Ovary (tissue), 10 donors: ENCODE measurements at places on chromosomes 2 and 18. TPM values are rescaled to one million over a fixed set of nuclear protein-coding genes. Genes with fewer than 3 reads are reported as not detected.

GRCh38 chr2:225041851-225042799 lies at the start of gene DOCK10:
Gene DOCK10 (minus strand): TSS chr2:225042468. CDS start chr2:225042374, 94 bp downstream.
- DNase-seq, result peak; percentile 53

DNA sequence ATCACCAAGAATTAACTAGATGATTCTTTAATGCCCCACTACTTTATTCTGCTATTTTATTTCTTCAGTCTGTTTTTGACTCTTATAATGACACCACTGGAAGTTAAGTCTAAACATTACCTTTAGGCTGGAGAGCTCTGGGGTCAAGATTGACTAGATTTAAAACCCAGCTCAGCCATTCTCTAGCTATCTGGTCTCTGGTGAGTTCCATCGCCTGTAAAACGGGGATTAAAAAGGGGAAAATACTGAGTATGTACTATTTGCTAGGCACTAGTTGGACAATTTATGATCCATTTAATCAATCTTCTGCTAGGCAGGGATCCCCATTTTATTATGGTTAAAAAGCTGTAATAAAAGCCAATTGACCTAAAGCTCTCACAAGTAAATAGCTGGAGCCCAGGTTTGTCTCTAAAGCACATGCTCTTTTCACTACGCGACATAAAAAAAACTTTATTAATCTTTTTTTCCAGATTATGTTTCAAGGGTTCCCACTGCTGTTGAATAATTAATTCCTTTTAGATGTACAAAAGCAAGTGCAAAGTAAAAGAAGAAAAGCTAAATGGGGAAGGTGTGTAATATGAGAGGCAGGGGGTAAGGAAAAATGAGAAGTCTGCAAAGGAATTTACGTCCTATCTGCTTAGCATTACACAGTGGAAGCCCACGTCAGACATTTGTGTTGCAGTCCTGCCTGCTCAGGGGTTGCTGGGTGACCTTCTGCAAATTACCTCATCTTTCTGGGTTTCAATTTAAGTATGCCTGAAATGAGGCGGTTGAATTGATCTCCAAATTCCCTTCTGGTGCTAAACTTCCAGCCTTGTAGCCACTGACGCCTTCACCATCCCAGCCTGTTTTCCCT lies 918 bp upstream of the NABP1 start:
- DNase-seq, result no peak

DNA sequence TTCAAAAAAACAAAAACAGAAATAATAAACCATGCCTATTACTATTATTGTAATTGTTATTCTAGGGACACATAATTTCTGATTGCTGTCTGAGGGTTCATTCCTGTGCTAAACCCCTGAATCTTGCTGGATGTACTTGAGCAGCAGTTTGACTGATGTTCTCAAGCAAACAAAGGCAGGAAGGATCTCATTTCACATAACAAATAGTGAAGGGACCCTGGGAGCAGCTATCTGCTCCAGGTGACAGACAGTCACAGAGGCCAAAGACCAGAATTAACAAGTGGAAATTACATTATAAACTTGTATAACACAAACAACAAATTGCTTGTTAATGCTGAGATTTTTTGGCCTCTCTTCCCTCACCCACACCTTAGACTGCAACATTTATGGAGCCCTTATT lies 284.2 kb downstream of the THSD7B start:
- no peak for DNase-seq

DSG1 gene
- total RNA-seq, result not detected

DNA sequence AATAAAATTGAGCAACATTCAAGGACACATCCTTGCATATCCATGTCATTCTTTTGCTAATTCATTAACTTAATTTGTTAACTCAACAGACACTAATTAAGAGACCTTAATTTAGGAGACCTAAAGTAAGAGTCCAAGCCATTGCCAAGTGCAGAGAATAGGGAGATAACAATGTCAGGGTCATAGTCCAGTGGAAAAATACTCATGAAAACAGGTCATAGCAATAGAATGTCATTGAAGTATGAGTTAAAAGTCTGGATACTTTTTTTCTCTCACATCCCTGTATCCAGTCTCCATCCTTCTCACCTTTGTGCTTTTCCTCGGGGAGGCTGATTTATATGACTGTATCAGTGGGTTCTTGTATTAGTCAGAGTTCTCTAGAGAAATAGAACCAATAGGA lies 26.6 kb upstream of the DPP4 start:
- DNase-seq, result no peak

GRCh38 chr2:109345653-109346480 lies 216.9 kb downstream of the SH3RF3 start:
- no peak for DNase-seq

IL1RN gene
- total RNA-seq, result 7.9 TPM

DNA sequence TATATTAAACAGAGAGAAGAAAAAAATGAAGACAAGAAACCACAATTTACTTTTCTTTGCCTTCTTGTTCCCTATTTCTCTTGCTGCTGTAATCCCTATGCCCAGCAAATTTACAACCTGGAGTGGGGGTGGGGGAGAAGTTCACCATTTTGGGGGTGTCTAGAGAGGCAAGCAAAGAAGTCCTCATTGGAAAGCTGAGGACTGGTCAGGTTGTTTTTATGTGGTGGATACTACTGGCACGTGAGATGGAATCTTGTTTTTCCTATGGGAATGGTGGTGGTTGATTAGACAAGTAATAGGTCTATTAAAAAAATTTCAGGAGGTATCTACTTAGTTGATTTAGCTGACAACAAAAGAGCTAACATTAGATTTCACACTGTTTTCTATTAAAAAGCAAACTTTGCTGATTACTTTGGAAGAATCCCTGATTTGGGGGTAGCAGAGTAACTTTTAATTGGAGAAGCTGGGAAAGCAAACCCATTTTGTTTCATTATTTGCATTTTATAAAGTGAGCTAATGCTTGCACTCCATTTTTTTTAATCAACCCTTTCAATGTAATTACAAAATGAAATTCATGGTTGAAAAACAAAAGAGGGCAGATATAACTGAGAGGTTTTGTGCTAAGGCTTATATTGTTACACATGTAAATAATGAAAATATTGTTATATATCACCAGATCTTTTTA lies 6.0 kb downstream of the POU3F3 start:
- DNase-seq, result no peak
